HL-60 (cell line): ENCODE measurements at places on chromosomes 13 and 19.

- DNase-seq, result no peak
Measured at GRCh38 chr19:27796540-27796939, 1416.4 kb downstream of the UQCRFS1 start.

GRCh38 chr13:37407156-37407555 is 191.4 kb downstream of the POSTN start:
- DNase-seq, result no peak

- no peak for DNase-seq
Measured at GRCh38 chr19:46413262-46414031, at the start of gene CCDC8. Gene CCDC8, minus strand, starts transcription at chr19:46413564. Its CDS starts 754 bp downstream, at chr19:46412810.

GRCh38 chr13:45623516-45624090 is 8.1 kb upstream of the ERICH6B start:
- no peak for DNase-seq

DNA sequence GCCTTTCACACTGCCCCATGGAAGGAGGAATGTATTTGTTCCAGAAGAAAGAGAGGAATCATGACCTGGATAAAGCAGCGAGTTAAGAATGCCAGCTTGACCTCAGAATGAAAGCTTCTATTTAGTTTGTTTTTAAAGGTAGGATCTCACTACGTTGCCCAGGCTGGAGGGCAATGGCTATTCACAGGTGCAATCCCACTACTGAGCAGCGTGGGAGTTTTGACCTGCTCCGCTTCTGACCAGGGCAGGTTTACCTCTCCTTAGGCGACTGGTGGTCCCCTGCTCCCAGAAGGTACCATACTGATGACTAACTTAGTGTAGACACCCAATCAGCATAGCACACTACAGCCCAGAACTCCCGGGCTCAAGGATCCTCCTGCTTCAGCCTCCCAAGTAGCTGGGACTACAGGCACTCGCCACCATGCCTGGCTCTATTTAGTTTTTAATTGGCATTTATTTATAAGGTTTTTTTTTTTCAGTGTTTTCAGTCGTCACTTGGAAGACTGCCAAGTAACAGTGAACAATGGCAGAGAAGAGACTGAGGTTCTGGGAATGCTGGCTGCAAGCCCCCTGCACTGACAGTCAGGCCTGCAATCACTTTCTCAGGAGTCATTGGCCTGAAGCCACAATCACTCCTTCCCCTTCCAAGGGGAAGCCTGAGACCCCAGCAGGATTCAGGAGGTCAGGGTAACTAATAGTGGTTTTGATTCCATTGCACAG is 73.1 kb downstream of the EPS15L1 start:
- DNase-seq, result no peak

GRCh38 chr13:19864746-19865309 is 1.4 kb upstream of the ZMYM5 start:
- DNase-seq, result peak; percentile 81

DNA sequence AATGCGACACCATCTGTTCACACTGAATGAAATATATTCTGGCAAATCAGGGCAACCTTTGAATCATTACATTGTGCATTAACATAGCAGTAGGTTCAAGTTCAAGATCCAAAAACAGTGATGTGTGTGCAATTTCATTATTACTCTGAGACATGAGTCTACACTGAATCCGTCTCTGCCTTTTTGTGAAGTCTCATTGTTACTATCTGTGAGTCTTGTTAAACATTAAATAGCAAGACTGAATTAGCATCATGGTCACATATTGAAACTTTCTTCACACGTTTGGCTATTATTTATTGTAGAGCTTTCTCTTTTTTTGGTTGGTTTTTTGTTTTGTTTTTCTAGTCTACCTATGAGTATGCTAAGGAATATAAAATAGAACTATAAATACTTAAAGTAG is 117.1 kb upstream of the SLITRK5 start:
- no peak for DNase-seq

DNA sequence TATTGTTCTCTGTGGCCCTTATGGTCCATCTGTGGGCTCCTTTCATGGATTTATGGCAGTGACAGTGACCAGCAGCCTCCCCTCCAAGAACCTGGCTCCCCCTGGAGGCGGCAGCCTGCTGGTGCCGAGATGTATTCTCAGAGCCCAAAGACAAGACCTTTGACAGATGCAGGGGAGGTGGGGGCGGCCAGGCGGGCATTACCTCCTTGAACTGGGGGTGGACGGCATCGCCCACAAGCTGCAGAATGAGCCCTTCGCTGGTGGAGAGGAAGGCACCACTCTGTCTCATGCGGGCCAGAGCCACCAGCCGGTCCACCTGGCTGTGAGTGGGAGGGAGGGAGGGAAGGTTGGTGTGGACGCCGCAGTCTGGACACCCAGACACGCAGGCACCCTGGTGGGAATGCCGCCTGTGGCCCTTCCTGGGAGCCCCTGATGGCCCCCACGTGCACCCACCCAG is 6.6 kb downstream of the ISOC2 start:
- no peak for DNase-seq

- DNase-seq, result no peak
Measured at GRCh38 chr13:30905932-30906383, at the start of gene MEDAG. Gene MEDAG, plus strand, starts transcription at chr13:30906271. Its CDS starts 245 bp downstream, at chr13:30906516.

DNA sequence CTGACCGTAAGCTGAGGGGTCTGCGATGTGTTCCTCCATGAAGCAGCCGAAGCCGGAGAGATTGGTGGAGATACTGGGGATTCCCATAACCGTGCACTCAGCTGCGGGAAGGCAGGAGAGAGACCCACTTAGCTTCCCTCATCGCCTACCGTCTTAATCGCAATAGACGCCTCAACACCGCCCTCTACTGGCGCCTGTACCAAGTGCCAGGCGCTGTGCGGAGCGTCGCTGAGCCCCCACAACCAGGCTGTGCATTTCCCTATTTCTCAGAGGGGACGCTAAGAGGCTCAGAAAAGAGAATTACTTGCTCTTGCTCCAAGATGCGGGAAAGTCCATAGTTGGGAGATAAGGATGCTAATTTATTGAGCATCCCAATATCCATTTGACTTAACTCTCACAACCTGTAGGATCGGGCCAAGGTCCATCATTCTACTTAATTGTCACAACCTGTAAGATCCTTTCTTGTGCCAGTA is 5.8 kb downstream of the FTL start:
- DNase-seq, result peak; percentile 79

DNA sequence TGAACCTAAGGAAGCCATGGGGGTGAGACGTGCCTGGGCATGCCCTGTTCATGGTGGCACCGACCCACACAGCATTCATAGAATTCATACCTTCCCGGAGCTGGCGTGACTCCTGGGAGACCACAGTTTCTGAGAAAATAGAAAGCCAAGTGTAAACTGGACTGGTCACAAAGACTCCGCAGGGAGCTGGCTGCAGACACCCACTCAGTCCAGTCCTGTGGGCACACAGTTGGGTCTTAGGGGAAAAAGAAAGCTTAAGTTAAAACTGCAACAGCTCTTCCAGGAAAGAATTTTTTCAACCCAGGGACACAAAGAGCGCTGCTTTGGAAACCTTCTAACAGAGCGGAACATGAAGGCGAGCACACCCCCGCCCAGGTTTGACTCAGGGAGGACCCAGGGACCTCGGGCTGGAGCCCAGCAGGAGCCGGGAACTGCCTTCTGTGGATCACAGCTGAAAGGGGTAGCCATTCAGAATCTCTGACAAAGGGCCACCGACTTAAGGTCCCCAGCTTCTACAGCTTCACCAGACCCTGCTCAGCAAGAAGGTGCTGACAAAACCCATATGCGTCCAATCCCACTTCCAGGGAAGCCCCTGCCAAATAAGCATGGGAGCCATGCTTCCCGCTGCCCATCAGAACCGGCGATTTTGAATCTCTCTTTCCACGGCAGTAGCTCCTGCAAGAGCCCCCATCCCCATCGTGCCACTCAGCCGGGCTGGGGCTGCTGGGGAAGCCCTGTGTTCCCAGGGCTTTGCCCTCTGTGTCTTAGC is 183.7 kb downstream of the COL4A1 start:
- no peak for DNase-seq

GRCh38 chr19:4197625-4198466 is 15.4 kb downstream of the ANKRD24 start:
- DNase-seq, result no peak

- peak; percentile 89 for DNase-seq
Measured at GRCh38 chr13:40776681-40777165, 5.7 kb upstream of the MRPS31 start.

DNA sequence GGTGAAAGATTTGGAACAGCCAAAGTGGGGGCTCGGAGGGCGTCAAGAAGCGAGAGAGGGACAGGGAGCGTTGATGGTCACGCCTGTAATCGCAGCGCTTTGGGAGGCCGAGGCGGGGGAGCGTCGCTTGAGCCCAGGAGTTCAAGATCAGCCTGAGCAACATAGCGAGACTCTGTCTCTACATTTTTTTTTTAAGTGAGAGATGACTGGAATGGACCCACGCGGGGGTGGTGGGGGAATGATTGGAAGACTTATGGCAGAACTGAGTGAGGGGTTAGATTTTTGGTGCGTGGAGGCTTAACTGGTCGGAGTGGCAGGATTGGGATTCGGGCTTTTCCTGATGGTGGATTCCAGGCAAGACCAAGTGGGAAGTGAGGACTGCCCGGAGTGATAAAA is 725 bp downstream of the PSMD8 start:
- no peak for DNase-seq

GRCh38 chr13:76871432-76871831 is 14.8 kb downstream of the KCTD12 start:
- DNase-seq, result no peak

GRCh38 chr19:11535792-11536595 is 2.7 kb upstream of the CNN1 start:
- DNase-seq, result peak; percentile 61

DNA sequence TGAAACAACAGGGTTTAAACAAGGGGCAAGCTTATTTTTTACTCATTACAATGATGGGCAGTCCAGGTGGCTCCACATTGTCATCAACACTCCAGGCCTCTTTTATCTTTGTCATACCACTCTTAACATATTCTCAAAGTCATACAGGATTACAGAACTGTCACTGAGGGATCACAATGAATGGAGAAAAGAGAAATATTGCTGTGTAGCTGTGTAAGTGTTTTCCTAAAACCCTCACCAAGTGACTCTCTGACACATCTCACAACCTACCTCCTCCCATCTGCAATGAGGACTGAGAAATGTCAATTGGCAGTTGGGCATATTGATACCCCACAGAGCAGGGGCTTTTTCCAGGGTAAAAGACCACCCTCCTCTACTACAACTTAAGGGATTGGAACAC is 562.1 kb downstream of the TBC1D4 start:
- DNase-seq, result no peak
